ENCODE measurements at places on chromosomes 5 and 9. TPM values are rescaled to one million over a fixed set of nuclear protein-coding genes. Genes with fewer than 3 reads are reported as not detected.

- no peak for DNase-seq
- H3K27me3 ChIP-seq = no peaks in the 10 kb centered on the region
- no peak overlapping the region for H3K4me3 ChIP-seq
- no peaks in the 10 kb centered on the region for H3K4me1 ChIP-seq
- H3K27ac ChIP-seq = no peak overlapping the region
- peaks cover 91% of the 10 kb centered on the region for H3K36me3 ChIP-seq
Measured at GRCh38 chr9:97315550-97315949, 8.1 kb downstream of the CCDC180 start.

- no peaks in the 10 kb centered on the region for H3K27me3 ChIP-seq
- H3K36me3 ChIP-seq = no peaks in the 10 kb centered on the region
- no peak overlapping the region for H3K27ac ChIP-seq
- H3K4me1 ChIP-seq = no peaks in the 10 kb centered on the region
- H3K4me3 ChIP-seq = no peak overlapping the region
Measured at GRCh38 chr5:102660111-102660510, 95.0 kb upstream of the PAM start.

DNA sequence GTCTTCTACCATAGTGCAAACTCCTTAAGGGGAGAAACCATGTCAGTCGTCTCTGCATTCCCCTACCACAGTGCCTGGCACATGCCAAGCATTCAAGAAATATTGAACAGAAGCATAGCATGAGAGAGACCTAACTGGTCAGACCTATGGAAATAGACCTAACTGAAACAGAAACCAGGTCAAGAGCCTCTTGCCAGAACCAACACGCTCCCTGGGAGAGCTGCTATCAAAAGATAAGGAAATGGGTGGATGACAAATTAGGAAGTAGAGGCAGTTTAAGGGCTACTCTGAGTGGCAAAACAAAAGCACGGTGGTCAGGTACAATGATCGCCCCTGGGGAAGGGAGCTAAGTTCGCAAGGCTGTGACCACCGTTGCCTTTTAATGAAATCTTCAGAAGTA is 66.0 kb upstream of the SMIM15 start:
- no peak overlapping the region for H3K4me3 ChIP-seq
- no peak overlapping the region for H3K27ac ChIP-seq
- H3K27me3 ChIP-seq = no peaks in the 10 kb centered on the region
- no peaks in the 10 kb centered on the region for H3K36me3 ChIP-seq
- no peak for DNase-seq

DNA sequence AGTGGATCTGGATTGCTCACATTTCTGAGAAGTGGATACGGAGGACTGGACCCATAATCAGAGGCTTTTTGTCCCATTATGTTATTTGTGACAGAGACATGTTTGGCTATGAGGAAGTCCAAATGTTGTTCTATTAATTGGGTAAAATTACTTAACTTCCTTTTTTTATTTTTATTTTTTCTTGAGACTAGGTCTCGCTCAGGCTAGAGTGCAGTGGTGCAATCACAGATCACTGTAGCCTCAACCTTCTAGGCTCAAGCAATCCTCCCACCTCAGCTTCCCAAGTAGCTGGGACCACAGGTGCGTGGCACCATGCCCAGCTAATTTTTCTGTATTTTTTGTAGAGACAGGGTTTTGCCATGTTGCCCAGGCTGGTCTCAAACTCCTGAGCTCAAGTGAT is 11.9 kb upstream of the PGGT1B start:
- no peak for DNase-seq
- peaks cover 14% of the 10 kb centered on the region for H3K36me3 ChIP-seq
- H3K27me3 ChIP-seq = no peaks in the 10 kb centered on the region
- no peak overlapping the region for H3K4me3 ChIP-seq

DNA sequence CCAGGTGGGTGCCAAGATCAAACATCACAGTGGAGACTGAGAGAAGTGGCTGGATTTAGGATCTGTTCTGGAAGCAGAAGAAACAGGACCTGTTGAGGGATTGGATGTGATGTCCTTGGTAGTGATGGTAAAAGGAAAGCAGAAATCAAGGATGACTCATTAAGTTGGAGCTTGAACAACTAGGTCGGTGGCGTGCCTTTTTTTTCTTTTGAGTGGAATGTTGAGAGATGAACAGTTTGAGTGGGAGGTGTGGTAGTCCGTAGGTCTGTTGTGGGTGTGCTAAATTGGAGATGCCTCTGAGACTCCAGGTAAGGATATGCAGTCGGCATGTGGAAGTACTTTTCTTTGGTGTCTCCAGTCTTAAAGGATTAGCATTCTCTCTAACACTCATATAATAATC is 92.1 kb upstream of the IL12B start:
- H3K4me1 ChIP-seq = no peaks in the 10 kb centered on the region
- H3K27ac ChIP-seq = no peak overlapping the region
- no peak overlapping the region for H3K4me3 ChIP-seq

DNA sequence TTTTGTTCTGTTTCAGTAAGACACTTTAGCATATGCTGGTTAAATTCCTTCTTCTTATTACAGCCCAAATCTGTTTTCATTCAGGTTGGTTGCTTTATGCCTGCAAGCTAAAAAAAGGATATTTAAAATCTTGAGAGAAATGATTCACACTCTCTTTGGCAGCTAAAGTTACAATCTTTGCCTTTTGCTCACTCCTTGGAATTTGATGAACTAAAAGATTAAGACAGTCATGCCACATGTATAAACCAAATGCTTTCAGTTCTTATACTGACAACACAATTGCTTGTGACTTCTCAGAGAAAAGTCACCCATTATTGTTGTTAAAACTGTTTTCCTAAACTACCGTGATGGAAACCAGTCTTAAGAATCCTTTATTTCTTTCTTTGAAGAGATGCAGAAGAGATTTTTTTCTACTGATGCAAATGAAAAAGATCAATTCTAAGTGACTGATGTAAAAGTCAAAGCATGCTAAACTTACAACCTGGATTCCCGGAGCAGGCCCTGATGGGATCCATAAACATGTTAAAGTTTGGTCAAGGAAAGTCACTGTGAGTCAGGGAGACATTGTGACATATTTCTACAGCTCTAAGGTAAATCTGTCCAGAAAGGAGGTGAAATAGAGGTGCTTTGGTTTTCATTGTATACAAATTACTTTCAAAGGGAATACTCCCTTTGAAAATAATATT is 144.2 kb upstream of the CDH10 start:
- no peaks in the 10 kb centered on the region for H3K27me3 ChIP-seq
- H3K27ac ChIP-seq = no peak overlapping the region
- H3K36me3 ChIP-seq = no peaks in the 10 kb centered on the region
- H3K4me1 ChIP-seq = no peaks in the 10 kb centered on the region
- no peak overlapping the region for H3K4me3 ChIP-seq
- no peak for DNase-seq

GRCh38 chr9:92639791-92640271 is 30.1 kb downstream of the IPPK start:
- peaks cover 2% of the 10 kb centered on the region for H3K4me1 ChIP-seq
- no peaks in the 10 kb centered on the region for H3K27me3 ChIP-seq
- no peak overlapping the region for H3K27ac ChIP-seq

- no peak overlapping the region for H3K27ac ChIP-seq
- DNase-seq = no peak
- peaks cover 9% of the 10 kb centered on the region for H3K4me1 ChIP-seq
- no peak overlapping the region for H3K4me3 ChIP-seq
- H3K36me3 ChIP-seq = no peaks in the 10 kb centered on the region
- no peaks in the 10 kb centered on the region for H3K27me3 ChIP-seq
Measured at GRCh38 chr5:125587631-125588030, 835.6 kb upstream of the GRAMD2B start.

GRCh38 chr9:24189986-24190385 is 355.7 kb downstream of the IZUMO3 start:
- no peaks in the 10 kb centered on the region for H3K4me1 ChIP-seq
- H3K4me3 ChIP-seq = no peak overlapping the region
- no peaks in the 10 kb centered on the region for H3K27me3 ChIP-seq
- no peak for DNase-seq
- H3K36me3 ChIP-seq = no peaks in the 10 kb centered on the region

GRCh38 chr9:89405826-89406225 is 87.5 kb downstream of the SECISBP2 start:
- peaks cover 8% of the 10 kb centered on the region for H3K4me1 ChIP-seq
- peak overlapping the region; percentile 30 for H3K4me3 ChIP-seq
- H3K36me3 ChIP-seq = no peaks in the 10 kb centered on the region
- H3K27me3 ChIP-seq = no peaks in the 10 kb centered on the region

The PFN3 gene
- not detected for total RNA-seq

The ADGRD2 gene
- 0.68 TPM for total RNA-seq

The MTX3 gene
- total RNA-seq = 10.0 TPM

The GMCL2 gene
- not detected for total RNA-seq

Data from heart right ventricle (tissue), 16 donors.